ENCODE measurements at places on chromosomes 3 and 15. TPM values are rescaled to one million over a fixed set of nuclear protein-coding genes. Genes with fewer than 3 reads are reported as not detected.

Gene CLDN16
- not detected for total RNA-seq

Gene PLXND1
- 236 TPM for total RNA-seq

DNA sequence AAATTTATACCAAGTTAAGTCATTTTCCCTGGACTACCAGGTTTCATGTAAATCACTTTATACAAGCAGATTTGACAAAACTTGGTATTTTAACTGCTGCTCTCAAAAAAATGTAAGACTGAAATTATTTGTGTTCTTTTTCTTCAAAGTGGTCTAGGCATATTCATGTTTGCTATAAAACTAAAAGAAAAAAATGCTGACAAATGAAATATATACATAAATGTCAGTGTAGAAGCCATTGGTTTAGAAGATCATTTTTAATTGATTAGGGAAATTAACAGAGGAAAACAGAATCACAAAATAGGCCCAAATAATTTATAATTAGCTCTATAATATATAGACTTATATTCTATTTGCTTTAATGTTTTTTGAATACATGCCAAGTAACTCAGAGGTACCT is 523.2 kb downstream of the RBMS3 start:
- no peak for DNase-seq

- DNase-seq = no peak
Observed at GRCh38 chr3:32319607-32320006, 72.0 kb upstream of the CMTM7 start.

DNA sequence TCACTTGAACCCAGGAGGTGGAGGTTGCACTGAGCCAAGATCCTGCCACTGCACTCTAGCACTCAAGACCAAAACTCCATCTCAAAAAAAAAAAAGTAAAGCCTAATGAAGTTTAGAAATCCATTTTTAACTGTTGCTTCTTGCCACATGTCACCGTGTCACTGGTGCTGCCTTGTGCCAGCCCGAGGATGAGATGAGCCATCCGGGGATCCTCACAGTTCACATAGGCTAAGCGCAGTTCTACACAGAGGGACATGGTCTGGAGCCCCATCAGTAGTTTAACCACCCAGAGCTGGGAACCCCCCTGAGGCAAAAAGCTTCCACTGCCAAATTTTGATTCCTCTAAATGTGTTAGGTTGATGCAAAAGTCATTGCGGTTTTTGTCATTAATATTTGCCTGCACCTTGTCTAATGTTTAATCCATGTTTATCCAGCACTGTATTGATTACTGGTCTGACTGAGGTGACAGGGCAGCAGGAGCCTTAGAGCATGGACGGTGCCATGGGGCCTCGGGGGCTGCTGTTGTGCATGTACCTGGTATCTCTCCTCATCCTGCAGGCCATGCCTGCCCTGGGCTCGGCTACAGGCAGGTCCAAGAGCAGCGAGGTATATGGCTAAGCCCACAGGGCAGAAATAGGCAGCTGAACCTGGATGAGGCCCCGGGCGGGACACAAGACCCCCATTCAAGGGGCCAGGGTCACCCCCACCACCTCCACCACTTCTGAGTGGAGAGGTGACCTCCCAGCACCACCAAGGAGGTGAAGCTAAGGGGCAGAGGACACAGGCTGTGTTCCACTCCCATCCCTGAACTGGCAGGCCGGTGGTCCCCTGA is at the start of gene ITIH1:
Gene ITIH1 (plus strand): TSS at position 473 of the 832 bp plus-strand sequence. CDS start 17 bp downstream, at position 490.
- no peak for DNase-seq

GRCh38 chr3:72756900-72757299 is 91.3 kb downstream of the SHQ1 start:
- DNase-seq = no peak

- no peak for DNase-seq
Observed at GRCh38 chr15:99502182-99502581, 63.6 kb upstream of the MEF2A start.

- no peak for DNase-seq
Observed at GRCh38 chr15:35173444-35174118, 88.5 kb upstream of the NANOGP8 start.
